ENCODE measurements at places on chromosomes 12 and 14. TPM values are rescaled to one million over a fixed set of nuclear protein-coding genes. Genes with fewer than 3 reads are reported as not detected.

IQSEC3 gene
- total RNA-seq, result 0.15 TPM

KRT72 gene
- not detected for total RNA-seq

RDH12 gene
- 2.4 TPM for total RNA-seq

CDKN3 gene
- 2.8 TPM for total RNA-seq

EEF1AKMT3 gene
- total RNA-seq, result 5.5 TPM

TSHR gene
- not detected for total RNA-seq

RNF34 gene
- 13.9 TPM for total RNA-seq

GPR68 gene
- total RNA-seq, result 0.19 TPM

TAS2R50 gene
- total RNA-seq, result 0.66 TPM

GRIP1 gene
- 0.22 TPM for total RNA-seq

CPNE6 gene
- 0.09 TPM for total RNA-seq

INSM2 gene
- not detected for total RNA-seq

RACGAP1 gene
- total RNA-seq, result 4.2 TPM

ARHGEF40 gene
- total RNA-seq, result 17.1 TPM

CIDEB gene
- 218 TPM for total RNA-seq

Data from right lobe of liver (tissue), 6 donors.